ENCODE measurements at places on chromosomes 3 and 15.

DNA sequence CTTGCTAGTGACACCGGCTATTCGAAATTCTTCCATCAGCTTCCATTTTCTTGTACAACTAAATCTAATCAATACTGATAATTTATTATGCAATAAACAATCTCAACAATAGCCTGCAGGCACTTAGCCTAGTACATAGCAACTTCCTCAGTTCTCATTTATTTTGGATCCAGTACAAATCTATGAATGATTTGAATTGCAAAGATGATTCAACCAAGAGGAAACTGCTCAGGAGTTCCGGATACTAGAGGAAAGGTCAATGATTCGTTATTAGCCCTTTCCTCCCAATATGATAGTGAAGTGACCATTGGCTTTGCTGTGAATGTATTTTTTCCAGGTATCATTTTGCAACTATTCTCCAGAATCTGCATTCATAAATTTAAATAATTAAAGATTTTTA is 827.0 kb downstream of the CADM2 start:
- no peak for DNase-seq
- H3K4me3 ChIP-seq: no peak overlapping the region
- H3K27ac ChIP-seq: no peak overlapping the region
- no peaks in the 10 kb centered on the region for H3K4me1 ChIP-seq
- no peaks in the 10 kb centered on the region for H3K36me3 ChIP-seq
- H3K27me3 ChIP-seq: no peaks in the 10 kb centered on the region

GRCh38 chr3:43063114-43063513 is 42.8 kb downstream of the POMGNT2 start:
- no peak overlapping the region for H3K4me3 ChIP-seq
- no peak overlapping the region for H3K27ac ChIP-seq
- no peaks in the 10 kb centered on the region for H3K4me1 ChIP-seq

DNA sequence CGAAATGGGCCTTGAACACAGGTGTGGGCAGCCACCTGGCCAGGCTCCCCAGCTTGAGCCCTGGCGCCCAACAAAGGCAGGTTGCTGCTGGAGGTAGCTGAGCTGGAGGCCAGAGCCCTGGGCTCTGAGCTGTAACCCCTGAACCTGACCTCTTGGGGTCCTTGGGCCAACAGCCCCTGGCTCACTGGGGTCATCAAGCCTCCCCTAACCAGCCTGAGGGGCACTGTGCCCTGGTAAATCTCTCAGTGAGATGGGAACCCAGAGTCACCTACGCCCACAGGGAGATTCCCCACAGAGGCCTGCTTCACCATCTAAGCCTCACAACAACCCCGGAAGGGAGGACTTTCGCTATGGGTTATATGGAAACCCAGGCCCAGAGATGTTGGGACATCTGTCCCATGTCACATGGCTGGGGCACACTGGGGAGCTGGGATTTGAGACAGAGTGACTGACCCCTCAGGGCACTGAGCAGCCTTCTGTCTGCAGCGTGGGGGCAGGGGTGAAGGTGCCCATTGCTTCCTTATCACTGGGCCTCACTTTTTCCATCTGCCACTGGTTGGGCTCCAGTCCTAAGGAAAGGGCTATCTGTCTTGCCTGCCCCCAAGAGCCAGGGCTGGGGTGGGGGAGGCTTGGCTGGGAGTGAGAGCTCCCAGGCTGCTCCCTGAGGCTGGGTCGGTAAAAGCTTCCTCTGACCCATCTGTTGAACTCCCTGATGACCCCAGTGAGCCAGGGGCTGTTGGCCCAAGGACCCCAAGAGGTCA is 59.1 kb downstream of the IQSEC1 start:
- no peaks in the 10 kb centered on the region for H3K27me3 ChIP-seq
- H3K4me3 ChIP-seq: peak overlapping the region; percentile 81
- peaks cover 21% of the 10 kb centered on the region for H3K36me3 ChIP-seq

DNA sequence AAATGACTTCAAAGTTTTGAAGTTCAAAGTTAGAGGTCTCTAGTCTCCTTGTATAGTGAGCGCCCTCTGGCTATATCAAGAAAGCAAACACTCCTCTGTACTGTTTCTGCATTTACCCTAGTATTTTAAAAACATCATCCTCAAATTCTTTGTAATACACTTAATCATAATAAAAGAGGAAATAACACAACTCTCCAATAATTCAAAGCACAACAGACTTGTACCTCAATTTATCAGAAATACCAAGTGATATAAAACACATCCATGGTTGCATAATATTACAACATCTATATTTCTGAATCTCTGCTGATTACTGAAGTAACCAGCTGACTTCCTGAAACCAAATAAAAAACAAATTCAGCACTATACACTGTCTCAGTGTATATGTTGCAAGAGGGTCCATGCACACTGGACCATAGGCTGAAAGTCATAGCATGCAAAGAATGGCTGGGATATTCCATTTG is 12.5 kb downstream of the PLOD2 start:
- no peak for DNase-seq
- peaks cover under 1% of the 10 kb centered on the region for H3K27me3 ChIP-seq
- no peak overlapping the region for H3K4me3 ChIP-seq
- H3K4me1 ChIP-seq: no peaks in the 10 kb centered on the region
- H3K27ac ChIP-seq: no peak overlapping the region

GRCh38 chr3:170778240-170779217 is 91.5 kb downstream of the RPL22L1 start:
- no peaks in the 10 kb centered on the region for H3K4me1 ChIP-seq
- DNase-seq: no peak
- H3K27me3 ChIP-seq: peaks cover 21% of the 10 kb centered on the region
- no peaks in the 10 kb centered on the region for H3K36me3 ChIP-seq
- no peak overlapping the region for H3K27ac ChIP-seq
- H3K4me3 ChIP-seq: no peak overlapping the region

- peaks cover 28% of the 10 kb centered on the region for H3K36me3 ChIP-seq
- no peaks in the 10 kb centered on the region for H3K27me3 ChIP-seq
- H3K4me1 ChIP-seq: peaks cover 21% of the 10 kb centered on the region
- no peak overlapping the region for H3K4me3 ChIP-seq
- H3K27ac ChIP-seq: no peak overlapping the region
Observed at GRCh38 chr15:66298803-66299251, 5.5 kb downstream of the DIS3L start.

GRCh38 chr15:21260966-21261395 is 179.3 kb downstream of the POTEB3 start:
- DNase-seq: no peak
- H3K27ac ChIP-seq: no peak overlapping the region
- no peaks in the 10 kb centered on the region for H3K36me3 ChIP-seq
- peaks cover 8% of the 10 kb centered on the region for H3K27me3 ChIP-seq
- H3K4me3 ChIP-seq: no peak overlapping the region

DNA sequence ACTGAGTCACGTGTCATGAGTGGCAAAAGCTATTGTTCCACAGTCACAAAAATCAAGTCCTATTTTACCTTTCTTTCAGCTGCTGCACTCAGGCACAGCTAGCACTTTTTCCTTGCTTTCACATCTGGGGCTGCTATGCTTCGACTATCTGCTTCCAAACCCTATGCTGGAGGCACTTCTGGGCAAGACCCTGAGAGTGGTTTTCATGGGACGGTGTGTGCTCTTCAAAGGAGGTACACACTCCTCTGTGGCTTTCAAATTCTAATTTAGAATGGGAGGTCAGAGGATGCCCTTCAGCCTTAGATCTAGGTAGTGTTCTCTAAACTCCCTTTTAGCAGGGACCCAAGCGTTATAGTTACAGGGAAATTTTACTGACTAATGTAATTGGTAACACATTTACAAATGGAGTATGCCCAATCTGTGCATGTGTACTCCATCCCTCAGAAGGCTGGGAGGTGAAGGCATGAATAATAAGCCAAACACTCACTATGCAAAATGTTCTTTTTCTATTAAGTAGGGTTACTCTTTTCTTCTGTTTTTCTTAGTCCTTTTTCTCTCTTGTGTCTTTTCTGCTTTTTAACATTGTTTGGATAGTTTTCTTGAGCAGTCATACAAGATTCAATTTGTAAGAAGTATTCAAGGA is 188.3 kb downstream of the LSAMP start:
- no peaks in the 10 kb centered on the region for H3K27me3 ChIP-seq
- no peak overlapping the region for H3K27ac ChIP-seq
- H3K4me3 ChIP-seq: no peak overlapping the region
- no peak for DNase-seq
- H3K4me1 ChIP-seq: no peaks in the 10 kb centered on the region
- no peaks in the 10 kb centered on the region for H3K36me3 ChIP-seq

GRCh38 chr3:124838963-124839362 is 48.2 kb downstream of the ITGB5 start:
- H3K4me3 ChIP-seq: no peak overlapping the region
- H3K4me1 ChIP-seq: peaks cover 12% of the 10 kb centered on the region
- no peaks in the 10 kb centered on the region for H3K36me3 ChIP-seq
- H3K27ac ChIP-seq: no peak overlapping the region
- DNase-seq: no peak
- peaks cover 34% of the 10 kb centered on the region for H3K27me3 ChIP-seq

DNA sequence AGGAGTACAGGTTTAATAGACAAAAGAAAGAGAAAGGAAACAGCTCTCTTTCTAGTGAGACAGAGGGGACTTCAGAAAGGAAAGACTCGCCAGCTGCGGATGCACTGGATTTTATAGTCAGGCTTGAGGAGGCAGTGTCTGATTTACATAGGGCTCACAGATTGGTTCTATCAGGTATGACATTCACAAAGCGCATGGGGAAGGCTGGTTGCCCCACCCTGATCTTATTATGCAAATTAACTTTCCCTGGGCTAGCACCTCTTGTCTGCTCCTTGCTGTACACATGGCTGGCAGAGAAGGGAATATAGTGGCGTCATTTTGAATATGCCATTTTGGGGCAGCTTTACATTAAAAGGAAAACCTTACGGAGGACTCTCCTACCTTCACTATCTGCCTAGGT is 938.4 kb upstream of the SEMA6D start:
- no peak overlapping the region for H3K4me3 ChIP-seq
- no peaks in the 10 kb centered on the region for H3K4me1 ChIP-seq
- DNase-seq: no peak
- H3K36me3 ChIP-seq: no peaks in the 10 kb centered on the region
- H3K27me3 ChIP-seq: no peaks in the 10 kb centered on the region

GRCh38 chr3:36447061-36447460 is 66.8 kb downstream of the STAC start:
- no peaks in the 10 kb centered on the region for H3K36me3 ChIP-seq
- peaks cover 3% of the 10 kb centered on the region for H3K27me3 ChIP-seq
- no peaks in the 10 kb centered on the region for H3K4me1 ChIP-seq

DNA sequence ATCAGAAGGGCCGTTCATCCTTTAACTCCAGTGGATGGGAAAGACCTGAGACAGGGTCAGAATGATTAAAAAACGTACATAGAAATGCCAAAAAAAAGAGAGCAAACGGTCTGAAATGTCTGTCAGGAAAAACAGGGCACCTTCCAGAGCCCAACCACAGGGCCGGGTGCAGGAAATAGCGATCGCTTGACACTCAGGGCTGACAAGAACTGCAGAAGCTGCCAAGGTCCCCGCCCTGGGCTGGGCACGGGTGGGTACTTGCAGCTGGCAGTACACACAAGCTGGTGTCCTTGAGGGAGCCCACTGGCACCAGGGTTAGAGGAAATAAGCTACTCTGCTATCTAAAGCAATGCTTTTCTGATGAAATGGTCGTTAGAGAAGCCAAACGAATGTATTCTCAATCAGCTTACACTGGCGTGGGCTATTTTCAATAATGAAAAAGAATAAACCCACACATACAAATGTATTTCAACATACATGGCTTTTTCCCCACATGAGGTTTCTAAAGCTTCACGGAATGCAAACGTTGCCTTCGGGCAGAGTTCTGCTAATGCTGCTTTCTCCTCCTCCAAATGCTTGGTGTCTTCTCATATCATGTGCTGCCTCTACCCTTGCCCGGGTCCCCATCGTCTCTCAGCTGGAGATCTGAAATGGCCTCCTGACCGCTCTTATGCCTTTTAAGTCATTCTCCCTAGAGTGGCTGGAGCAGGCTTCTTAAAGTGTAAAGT is 15.6 kb downstream of the FRMD4B start:
- no peaks in the 10 kb centered on the region for H3K27me3 ChIP-seq
- no peak overlapping the region for H3K27ac ChIP-seq
- no peak for DNase-seq
- H3K36me3 ChIP-seq: no peaks in the 10 kb centered on the region

- no peak for DNase-seq
- no peak overlapping the region for H3K4me3 ChIP-seq
- no peaks in the 10 kb centered on the region for H3K4me1 ChIP-seq
- H3K27me3 ChIP-seq: no peaks in the 10 kb centered on the region
- H3K36me3 ChIP-seq: peaks cover 26% of the 10 kb centered on the region
Observed at GRCh38 chr3:121863801-121864200, 28.8 kb downstream of the EAF2 start.
